ENCODE measurements at places on chromosomes 6 and 20.

GRCh38 chr6:166330612-166331011, 11.7 kb downstream of the SFT2D1 start:
- peak; percentile 11 for DNase-seq

GRCh38 chr6:143872201-143872600, 7.9 kb downstream of the ZC2HC1B start:
- no peak for DNase-seq

DNA sequence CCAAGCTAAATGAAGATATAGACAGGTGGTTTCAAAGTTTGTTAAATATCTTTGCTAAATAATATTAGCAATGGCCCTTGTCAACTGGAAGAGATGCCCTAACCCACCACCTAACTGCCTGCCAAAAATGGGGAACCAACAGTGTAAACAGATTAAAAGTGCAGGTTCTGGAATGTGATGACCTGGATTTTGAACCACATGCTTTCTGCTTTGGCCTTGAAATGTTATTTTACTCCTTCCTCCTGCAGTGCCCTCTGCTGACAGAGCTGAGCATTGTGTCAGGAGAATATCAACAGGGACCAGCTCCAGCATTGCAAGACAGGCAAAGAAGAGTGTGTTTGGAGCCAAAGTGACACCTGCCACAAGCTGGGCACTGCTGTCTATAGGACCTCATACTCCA, 226.6 kb downstream of the MYLK4 start:
- no peak for DNase-seq

DNA sequence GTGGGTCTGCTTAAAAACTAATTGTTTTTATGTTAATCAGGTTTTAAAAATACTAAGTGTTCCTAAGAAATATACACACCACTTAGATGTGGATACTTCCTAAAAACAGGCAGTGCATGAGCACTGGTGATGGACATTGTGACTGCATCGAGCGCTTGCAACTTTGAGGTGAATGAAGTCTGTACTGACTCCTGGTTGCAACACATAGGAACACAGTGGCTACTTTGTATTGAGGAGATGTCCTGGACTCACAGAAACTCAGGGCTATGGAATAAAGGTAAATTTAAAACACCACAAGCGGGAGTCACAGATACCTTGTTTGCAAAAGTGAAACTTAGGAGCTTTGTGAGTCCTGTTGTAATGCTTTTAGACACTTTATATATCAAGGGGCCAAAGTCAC, 55.6 kb upstream of the POLR1H start:
- no peak for DNase-seq

DNA sequence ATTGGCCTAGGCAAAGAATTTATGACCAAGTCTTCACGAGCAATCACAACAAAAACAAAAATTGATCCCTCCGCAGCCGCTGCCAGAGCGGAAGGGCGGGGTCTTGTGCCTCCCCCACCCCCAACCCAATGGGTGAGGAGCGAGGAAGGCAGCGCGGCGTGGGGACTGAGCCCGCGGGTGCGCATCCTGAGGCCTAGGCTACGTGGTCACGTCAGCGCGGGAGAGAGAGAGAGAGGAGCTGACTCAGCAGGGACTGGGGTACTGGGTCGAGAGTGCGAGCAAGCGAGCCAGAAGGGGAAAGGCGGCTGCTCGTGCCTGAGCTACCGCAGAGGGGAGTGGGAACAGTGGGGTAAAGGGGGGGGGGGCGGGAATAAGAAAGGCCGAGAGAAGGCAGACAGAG, 90.1 kb upstream of the FERMT1 start:
- DNase-seq, result no peak

DNA sequence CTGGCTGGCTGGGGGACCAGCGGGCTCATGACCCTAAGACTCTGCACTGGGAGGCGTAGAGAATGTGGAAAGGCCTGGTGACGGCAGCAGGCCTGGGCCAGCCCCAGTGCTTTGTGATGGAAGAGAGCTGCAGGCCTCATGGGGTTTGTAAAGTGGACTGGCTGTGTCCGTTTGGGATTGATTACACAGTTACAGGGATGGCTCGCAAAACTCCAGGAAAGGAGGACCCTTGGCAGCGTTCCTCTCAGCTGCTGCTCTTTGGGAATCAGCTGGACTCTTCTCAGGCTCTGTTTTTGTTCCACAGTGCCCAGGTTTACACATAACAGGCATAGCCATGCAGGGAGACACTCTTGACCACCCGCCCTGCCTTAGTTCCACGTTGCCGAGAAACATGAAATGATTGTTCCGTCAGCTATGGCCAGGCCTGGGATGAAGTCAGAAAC, 89.0 kb downstream of the SLX4IP start:
- DNase-seq, result no peak

DNA sequence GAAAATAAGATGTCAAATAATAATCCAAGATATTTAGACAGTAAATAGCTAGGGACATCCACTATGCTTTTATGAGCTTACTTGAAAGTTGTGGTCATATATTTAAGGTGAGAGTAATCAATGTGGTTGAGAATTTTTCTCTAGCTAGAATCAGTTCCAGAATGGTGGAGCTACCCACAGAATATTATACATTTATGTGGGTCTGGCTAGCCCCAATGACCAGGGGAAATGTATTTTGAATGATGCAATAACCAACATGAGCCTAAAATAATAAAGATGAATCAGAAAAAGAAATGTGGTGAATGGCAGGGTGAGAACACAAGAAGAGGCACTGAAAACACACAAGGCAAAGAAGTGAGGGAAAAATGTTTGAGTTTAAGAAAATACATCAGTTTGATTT, 325.7 kb downstream of the TBC1D32 start:
- DNase-seq, result peak; percentile 25

DNA sequence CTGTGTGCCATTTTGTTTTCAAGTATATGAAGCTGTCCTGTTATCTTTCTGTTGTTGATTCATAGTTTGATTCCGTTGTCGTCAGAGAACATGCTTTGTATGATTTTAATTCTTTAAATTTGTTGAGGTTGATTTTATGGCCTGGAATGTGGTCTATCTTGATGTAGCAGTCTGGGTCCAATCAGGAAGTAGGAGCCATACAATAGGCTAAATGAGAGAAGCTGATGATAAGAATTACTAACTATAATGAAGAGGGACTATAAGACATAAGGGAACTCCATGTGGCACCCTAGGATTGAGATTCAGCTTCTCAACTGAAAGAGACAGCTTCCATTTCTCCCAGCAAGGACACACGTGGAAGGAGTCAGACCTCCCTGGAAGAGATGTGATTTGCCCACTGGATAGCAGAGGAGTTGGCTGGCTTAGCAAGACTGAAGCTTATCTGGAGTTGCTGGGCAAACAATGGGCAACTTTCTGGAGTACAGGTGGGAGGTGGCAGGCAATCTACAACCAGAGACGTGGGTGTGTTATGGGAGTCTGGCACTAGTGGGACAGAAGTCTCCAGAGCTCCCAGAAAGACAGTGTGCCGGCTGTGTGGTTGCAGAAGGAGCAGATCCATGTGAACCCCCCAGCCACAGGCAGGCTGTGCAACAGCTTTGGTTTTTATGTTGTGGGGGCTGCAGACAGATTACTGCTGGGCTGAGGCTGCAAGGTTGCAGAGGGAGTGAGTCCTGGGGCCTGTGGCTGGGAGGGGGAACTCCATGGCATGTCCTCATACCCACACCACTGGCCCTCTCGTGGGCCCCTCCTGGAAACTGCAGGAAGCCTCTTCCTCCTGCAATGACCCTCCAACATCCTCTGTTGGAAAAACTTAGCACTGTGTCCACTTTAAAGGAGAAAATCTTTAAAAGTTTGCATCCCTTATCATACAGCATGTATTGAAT, 7.1 kb downstream of the ZNF831 start:
- DNase-seq, result no peak

DNA sequence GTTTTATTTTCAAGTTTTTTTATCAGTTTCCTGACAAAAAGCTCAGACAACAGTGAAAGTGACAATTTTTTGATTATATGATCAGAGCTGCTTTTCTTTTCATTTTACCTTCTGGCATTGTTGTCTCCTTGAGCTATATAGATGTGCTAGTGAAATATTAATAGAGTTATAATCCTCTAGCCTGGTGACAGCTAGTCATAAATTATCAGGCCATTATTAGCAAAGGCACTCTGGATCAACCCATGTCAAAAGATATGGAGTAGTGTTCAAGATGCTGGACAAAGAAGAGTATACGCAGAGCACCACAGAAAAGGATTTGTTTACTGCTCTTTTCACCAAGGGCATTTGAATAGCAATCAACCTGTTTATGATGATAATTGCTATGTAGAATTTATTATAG, 1230.1 kb downstream of the HACE1 start:
- no peak for DNase-seq

DNA sequence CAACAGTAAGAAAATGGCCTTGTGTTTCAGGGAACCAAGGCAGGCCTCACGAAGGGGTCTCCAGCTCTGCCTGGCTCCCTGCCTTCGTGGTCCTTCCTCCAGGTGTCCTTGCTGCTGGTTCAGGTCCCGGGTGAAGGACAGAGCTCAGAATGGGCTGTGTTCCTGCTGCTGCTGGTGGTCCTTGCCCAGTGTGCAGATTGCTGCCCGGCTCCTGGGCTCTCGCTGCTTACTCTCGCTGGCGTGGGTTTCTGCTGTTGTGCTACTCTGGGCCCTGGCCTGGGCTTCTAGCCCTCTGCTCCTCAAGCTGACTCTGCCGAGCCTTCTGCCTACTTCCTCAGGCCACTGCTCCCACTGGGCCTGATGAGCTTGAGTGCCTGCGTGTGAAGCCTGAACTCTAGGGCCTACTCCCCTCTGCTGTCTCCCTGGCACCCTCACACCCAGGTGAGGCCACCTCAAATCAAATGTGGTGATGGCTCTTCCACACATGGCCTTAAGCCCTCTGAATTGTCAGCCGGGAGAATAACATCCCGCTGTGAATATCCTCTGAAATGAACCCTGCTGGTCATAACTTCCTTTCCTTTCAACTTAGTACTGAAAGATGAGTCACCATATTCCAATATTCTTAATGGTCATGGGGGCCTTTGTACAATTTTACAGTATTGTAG, 171.6 kb downstream of the FOXC1 start:
- DNase-seq, result peak; percentile 47

DNA sequence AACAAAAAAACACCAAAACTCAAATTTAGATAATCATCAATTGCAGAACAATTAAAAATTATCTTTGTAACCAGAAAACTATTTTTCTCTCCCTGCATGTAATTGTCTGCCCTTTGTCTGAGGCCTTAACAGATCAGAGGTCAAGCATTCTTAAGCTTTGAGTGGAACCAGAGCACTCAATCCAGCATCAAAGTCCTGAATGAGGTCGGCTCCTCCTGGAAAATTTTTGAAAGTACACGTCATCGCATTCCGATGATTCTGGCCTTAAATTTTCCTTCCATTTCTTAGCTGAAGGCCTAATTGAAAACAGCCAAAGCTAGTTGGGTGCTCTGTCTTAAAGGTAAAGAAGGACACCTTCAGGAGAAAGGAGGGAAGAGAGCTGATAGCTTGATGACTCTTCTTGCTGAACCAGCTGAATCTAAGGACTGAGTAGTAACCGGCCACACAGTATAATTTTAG, 510.2 kb upstream of the SULF2 start:
- DNase-seq, result peak; percentile 96

- peak; percentile 9 for DNase-seq
Measured at GRCh38 chr6:4703382-4703781, 72.8 kb upstream of the CDYL start.

DNA sequence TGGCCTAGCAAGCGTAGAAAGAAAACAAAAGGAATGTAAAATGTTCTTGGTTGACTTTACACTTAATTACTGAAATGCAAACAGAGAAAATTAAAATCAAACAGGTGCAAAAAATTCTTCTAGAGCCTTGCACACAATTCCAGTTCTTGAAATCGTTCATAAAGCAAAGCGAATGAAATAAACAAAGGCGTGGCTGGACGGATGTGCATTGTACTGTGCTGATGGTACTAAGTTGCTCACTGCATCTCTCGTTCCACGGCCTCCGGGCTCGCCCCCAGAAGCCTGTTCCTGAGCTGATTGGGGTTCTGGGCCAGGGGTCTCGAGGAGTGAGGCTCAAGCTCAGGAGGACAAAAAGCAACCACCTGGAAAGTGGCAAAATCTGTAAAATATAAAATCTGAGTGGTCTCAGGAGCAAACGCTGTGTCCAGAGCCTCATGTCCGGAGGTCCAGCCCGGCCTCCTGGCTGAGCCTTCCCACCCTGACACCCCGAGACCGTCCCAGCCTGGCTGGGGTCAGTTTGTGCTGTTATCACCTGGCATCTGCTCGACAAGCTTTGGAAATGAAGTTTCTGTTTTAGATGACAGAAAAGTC, 71.3 kb downstream of the TTLL2 start:
- no peak for DNase-seq

- no peak for DNase-seq
Measured at GRCh38 chr6:26104457-26105108, 17.4 kb downstream of the HFE start.

DNA sequence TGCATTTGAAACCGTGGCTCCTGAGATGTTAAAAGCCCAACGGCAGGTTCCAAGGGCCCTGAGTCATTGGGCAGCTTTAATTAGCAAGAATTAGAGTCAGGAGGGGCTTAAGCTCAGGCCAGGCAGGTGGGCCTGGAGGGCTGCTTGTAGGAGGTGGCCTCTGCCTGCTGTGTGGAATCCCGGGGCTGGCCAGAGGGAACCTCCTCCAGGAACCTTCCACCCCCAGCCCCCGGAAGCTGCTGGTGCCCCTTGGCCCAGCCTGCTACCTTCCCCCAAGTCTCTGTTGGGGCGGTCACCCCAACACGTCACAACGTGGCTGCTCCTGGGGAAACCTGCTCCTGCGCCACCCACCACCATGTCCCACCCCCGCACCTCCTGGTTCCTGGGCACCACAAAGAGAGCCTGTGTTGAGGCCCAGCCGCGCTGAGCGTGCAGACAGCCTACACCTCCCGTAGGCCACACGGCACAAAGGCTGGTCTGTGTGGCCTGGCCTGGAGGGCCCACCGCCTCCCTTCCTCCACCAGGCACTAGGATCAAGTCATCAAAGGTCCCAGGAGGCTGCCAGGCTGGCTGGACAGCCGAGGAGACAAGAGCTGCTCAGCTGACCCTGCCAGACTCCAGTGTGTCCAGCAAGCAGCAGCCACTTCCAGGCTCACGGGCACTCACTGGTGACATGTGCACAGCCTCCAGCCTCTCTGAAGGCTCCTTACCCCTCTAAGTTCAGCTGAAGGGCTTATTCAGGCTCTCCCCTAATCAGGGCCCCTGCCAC, 86.3 kb downstream of the SNX5 start:
- DNase-seq, result no peak

DNA sequence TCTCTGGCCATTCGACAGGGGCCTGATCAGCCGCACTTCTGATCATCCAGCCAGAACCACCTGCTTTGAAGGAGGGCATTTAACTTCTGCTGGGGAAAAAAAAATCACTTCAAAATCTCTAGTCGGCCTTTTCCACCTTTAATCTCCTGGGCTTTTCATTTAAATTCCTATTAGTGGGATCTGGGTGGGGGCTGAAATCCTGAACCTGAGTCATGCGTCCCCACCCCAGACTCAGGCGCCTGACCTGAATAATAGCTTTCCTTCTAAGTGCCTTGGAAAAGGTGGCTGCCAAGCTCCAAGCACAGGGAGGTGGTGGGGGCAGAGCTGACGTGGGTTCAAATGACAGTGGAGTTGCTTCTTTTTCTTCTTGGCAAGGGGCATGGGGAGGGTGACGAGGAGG, 246.0 kb upstream of the EXOC2 start:
- no peak for DNase-seq

Data from fibroblast of skin of scalp (primary cell).